ENCODE measurements at places on chromosomes 2 and 18.

GRCh38 chr18:48408111-48408726 lies 964 bp downstream of the ZBTB7C start:
- DNase-seq = no peak

DNA sequence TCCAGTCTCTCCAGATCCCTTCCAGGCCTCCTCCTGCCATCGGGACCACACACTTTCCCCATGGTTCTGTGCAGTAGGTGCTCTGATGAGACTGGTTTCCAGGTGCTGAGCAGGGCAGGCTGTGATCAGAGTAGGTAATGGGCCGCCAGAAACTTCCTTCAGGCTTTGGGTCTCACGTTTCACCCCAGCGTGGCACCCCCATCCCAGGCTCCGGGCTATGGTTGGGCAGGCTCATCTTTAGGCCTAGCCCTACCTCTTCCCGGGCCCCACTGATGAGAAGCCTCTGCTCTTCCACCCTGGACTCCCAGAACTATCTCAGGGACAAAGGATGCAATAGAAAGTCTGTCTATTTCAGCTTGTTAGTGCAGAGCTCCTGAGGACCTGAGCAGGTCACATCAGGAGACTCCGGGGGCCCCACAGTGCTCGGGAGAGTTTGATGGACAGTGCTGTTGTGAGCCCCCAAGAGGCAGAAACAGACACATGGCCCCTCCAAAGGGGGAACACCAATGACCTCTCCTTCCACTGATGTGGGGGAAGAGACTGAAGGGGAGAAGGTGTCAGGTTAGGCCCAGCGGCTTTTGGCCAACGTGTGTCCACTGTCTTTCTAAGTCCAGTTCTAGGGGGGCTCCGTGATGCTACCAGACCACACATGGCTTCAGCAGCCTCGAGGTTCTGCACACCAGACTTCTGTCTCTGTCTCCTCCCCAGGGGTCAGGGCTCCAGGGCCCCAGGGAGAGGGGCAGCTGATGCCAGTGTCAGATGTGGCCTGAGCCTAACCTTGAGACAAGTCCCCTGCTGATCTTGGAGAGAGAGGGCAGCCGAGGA lies 5.8 kb upstream of the PROM2 start:
- DNase-seq = no peak

- no peak for DNase-seq
These were observed 1.8 kb downstream of the SLC4A3 start for GRCh38 chr2:219628986-219629901.

- DNase-seq = no peak
These were observed 56.0 kb downstream of the TEX44 start for GRCh38 chr2:231648579-231649174.

DNA sequence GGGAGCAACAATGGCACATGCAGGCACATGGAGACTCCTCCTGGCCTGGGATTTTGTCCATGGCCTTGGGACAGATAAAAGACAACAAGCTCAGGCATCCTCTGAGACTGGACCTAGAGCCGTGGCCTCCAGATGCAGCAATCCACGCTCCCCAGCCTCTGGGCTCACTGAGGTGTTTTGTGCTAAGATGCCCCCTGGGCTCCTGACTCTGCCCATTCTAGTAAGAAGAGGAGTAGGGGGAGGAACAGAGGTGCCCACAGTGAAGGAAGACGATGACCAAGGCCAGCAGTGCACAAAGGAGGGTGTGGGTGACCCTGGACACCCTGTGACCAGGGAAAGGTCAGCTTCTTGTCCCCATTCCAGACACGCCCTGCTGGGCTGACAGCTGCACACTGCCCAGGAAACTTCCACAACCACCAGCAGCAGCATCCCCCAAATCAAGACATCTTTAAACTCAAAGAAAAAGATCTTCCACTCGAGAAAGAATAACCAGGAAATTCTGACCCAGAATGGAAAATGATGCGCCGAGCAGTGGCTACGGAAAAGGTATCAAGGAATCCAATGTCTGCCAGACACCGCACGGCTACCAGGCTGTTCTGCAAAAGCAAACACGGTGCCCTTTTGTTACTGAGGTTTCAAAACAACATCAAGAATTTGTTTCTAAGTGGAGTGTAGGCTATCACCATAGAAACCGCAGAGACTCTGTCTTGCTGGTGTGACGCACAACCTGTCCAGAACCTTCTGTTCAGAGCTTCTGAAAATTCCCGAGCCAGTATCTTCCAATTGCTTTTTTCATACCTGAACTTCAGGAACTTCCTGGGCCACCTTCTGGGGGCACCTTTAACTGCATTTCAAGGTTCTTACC lies 65.5 kb downstream of the ZNF516 start:
- DNase-seq = no peak

- no peak for DNase-seq
These were observed 145.3 kb downstream of the NCKAP5 start for GRCh38 chr2:133422931-133423351.

GRCh38 chr2:241496904-241497877 lies 11.2 kb downstream of the STK25 start:
- DNase-seq = no peak

DNA sequence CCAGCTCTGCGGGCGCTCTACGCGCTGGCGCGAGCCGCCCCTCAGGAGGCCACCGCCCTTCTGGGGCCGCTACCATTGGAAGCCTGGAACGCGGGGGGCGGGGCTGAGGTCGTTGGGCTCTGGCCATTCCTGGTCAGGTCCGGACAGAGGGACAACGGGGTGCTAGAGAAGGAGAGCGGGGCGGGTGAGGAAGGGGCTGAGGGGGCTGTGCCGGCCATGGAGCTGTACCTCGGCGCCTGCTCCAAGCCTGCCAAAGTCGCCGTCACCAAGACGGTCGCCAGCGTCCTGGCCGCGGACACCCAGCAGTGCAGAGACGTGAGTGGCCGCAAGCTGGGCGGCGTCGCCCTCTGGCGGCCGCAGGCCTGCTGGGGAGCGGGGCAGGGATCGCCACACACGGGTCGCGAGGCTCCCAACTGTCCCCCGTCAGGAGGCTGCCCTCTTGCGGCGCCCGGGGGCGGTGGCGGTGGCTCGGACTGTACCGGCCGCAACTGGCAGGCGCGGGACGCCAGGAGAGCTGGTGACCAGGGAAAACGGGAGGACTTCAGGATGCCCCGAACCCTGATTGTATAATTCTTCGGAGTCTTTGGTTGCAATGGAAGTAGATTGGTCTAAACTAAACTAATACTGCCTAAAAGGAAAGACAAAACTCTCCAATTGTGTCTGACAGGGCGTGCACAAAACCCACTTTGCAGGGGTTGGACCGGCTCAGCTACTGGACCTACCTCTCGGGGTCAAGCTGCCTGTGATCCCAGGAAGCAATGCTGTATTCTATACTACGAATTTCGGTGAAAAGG lies at the start of gene FSIP2:
Gene FSIP2, plus strand, starts transcription at position 126 of the 794 bp plus-strand sequence. Its CDS starts 91 bp downstream, at position 217.
- DNase-seq = no peak

GRCh38 chr18:63316612-63317555 lies 2.7 kb downstream of the BCL2 start:
- no peak for DNase-seq

DNA sequence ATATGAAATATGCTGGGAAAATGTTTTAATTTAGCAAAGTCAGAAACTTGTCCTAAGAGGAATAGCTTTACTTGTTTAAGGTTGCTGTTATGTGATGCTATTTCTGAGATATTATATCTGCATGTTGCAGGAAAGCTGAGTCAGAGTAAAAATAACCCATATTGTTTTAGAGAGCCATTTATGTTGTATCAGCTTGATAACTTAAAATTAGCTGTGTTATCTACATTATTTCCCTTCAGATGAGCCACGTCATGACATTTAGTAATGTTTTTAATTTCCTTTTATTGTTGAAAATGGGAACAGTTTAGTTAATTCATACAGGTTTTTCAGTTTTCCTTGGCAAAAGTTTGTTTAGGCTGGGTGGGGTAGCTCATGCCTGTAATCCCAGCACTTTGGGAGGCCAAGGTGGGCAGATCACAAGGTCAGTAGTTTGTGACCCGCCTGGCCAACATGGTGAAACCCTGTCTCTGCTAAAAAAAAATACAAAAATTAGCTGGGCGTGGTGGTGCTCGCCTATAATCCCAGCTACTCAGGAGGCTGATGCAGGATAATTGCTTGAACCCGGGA lies 55.8 kb downstream of the TTC27 start:
- DNase-seq = no peak

Measured in stimulated activated CD8-positive, alpha-beta memory T cell treated with anti-CD3 and anti-CD28 coated beads, Interleukin-7, amount 100 ng/mL, for 1 hour (primary cell).